ENCODE measurements at places on chromosomes 2 and 18.
A peak's percentile ranks its signal among the peaks of the same experiment; 100 is the strongest.

GRCh38 chr2:20071397-20072383 lies 20.3 kb upstream of the LAPTM4A start:
- no peak for DNase-seq

- DNase-seq: peak; percentile 36
Observed at GRCh38 chr2:73111073-73112025, 1.4 kb downstream of the RAB11FIP5 start.

DNA sequence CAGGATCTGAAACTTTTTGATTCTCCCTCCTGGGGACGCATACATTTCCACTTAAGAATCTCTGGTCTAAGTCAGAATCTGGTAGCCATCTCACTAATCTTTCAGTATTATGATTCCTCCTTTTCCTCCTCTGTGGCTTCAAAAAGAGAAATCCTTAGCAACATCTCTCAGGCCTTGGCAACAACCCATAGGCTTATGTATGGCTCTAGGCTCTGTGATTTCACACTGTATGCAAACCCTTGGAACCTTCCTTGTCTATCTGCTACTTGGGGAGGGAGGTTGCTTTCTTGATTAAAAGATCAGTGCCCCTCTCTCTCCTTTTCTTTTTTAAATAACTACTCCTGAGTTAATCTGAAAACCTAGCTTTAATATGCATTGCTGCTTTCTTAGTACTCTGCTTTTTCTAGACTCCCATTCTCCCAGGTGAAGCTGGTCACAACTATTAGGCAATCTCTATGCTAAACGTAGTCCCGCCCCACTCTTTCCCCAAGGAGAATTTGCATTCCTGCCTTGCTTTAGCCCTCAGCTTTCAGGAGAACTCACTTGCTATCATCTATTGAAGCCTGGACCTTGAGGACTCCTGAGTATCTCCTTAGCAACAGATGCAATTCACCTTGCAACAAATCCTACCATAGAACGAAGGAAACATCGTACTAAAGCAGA lies 72.2 kb upstream of the L3MBTL4 start:
- no peak for DNase-seq

GRCh38 chr2:64760128-64760527 lies 106.4 kb upstream of the SERTAD2 start:
- no peak for DNase-seq

DNA sequence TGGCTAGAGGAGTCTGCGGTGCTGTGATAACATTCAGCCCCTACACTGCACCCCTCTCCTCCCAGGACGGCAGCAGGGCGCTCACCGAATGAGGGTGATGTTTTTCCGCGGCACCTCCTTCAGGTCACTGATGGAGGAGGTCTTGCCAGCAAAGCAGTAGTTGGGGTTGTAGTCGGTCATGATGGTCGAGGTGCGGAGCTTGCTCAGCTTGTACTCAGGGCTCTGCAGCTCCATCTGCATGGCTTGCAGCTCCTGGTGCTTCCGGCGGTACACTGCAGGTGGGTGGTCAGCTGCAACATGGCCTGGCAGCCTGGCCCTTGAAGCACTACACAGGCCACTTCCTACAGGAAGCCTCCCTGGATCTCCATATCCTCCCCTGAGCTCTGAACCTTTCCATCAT lies 108.0 kb downstream of the CLIP4 start:
- no peak for DNase-seq

DNA sequence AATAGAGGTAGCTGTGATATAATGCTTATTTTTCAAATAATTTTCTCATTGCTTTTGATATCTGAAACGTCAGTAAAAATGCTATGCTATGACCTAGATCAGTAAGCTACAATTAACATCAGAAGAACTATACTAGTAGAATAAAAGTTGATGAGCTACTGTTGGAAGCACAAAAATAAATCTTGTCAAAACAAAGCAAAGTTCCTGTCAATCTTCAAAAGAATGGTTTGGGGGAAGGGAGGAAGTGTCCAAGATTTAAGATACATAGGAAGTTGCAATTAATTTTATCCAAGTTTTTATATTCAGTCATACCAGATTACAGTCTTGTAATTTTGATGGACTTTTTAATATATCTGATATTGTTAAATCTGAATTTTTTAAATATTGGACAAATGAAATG lies 19.2 kb downstream of the IRS1 start:
- DNase-seq: no peak

GRCh38 chr18:36580874-36581750 lies 247.7 kb downstream of the TPGS2 start:
- no peak for DNase-seq

DNA sequence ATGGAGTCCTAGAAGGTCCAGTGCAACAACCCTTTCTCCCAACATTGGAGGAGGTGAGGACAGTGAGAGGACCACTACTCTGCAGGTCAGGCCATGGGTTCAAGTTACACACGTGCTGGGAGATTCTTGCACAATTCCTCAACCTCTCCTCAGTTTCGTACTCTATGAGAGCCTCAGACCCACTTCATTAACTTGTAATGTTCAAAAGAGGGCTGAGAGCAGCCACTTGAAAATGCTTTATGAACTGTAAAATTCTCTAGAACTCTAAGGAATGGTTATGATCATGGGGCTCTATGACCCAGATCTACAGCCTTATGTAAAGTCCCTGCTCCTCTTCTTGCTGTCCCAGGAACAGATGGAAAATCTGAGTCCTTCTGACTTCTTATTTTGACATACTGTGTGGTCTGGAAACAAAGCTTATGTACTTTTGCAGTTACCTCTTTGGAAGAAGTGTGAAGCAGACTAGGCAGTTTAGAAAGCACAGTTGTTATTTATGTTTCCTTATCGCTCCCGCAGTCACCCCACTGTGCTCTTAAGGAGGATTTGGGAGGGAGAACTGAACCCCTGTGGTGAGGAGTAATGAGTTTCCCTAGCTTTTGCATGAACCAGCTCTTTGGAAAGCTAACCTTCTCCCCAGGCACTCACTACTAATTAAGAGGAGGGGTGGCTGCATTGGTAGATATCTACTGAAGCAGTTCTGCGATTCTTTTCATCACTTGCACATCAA lies 296.6 kb downstream of the LRRTM1 start:
- no peak for DNase-seq

DNA sequence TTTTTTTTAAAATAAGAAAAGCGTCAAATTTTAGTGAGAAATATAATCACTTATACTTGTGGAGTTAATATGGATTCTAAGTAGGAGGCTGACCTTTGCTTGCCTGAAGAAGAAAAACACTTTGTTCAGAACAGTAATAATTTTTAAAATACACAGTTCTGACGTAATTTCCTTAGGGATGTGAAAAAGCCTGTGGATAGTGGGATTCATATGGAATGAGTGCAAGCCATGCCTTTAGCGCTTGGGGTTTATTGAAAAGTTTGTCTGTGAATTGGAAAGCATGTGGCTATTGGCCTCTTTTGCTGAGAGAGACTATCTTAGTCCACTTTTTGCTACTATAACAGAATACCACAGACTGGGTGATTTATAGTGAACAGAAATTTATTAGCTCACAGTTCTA lies 151.3 kb downstream of the CCDC85A start:
- no peak for DNase-seq

DNA sequence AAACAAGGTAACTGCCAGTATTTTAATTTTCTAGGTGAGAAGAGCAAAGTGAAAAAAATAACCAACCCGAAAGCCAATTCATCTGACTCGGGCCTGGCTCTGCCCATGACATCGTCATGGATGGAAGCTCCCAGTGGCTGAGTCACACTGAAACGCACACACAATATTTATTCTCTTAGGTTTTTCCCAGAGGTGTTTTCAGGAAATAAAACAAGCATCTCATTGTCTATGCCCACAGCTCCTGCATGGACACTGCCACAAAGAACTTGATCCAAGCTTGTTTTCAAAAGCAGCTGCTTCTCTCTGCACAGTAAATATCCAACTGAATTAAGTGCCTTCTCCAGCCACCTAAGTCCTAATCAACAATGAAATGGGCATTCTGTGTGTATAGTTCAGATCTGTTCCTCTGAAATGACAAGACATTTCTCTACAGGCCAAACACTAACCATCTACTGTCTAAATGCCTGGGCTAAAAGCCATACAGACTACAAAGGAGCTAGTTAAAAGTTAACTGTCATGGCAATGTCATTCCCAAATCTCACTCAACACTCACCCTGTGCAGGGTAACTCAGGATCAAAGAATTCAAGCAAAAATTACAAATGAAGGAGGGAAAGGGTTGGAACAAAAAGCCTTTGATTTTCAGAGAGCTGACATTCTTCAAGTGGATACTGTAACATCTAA lies 62.9 kb downstream of the RPL31 start:
- DNase-seq: no peak

DNA sequence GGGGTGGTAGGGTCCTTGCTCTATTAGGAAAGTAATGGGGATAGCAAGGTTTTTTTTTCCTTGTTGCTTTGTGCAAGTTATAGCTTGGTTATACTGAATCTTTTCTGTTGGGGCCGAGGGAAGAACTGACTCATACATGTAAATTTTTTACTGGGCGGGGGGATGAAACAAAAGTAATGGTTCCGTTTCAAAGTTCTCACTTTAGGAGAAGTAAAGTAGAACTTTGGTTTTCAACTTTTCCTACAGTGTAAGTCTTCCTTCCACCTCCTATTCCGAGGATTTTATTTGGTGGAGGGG lies 1.1 kb downstream of the AFTPH start:
- DNase-seq: no peak

GRCh38 chr2:152231446-152231845 lies 55.9 kb upstream of the STAM2 start:
- no peak for DNase-seq

DNA sequence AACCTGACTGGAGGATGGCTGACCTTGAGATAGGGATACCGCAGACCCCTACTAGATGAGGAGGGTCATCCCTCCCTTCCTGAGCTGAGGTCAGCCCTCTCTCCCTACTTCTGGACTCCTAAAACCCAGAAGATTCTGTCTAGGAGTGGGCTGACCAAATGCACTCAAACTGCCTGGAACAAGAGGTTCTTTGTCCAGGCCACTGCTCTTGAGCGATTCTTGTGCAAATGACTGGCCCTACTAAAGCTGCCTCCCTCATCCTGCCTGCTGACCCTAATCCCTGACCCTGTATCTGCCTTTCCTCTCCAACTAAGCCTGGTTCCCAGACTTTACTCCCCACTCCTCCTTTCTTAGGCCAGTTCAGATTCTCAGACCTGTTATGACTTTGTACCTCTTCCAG lies 56.2 kb downstream of the EFR3B start:
- no peak for DNase-seq

DNA sequence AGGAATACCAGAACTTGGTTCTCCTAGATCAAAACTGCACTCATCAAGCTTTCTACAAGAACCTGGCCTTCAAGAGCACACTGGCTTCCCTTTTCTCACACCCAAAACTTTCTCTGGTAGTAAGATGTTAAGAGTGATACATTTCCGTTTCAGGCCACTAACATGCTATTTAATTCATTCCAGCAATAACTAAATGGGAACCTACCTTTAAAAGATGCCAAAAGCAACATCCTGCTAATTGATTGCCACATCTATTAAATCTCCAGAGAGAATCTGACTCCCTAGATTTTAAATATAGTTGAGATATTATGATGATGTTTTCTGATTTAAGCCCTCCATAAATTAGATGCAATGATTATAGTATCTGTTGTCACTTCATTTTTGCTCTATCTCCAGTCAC lies 71.6 kb downstream of the KCTD18 start:
- no peak for DNase-seq

DNA sequence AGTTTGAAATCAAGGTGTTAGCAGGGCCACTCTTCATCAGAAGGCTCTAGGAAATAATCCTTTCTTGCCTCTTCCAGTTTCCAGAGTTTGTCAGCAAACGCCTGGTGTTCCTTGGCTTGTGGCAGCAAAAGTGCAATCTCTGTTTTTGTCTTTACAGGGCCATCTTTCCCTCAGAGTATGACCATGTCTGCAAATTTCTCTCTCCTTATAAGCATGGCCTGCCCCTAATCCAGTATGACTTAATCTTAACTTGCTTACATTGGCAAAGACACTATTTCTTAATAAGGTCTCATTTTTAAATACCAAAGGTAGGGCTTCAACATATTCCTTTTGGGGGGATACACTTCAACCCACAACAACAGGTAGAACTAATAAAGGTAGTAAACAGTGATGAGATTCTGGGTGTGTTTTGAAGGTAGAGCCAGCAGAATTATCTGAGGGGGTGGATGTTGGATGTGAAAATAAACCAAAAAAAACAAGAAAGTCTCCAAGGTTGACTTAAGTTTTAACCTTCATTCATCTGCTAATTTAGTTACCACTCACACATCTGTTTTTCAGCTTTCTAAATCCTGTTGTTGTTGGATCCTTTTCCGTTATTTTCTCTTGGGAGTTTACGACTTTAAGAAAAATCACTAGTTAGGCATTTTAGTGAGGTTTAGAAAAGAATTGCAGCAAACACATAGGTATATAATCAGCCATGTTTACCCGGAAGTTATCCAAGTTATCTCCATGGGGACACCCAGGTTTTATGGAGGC lies 234.4 kb upstream of the FIGN start:
- DNase-seq: no peak

DNA sequence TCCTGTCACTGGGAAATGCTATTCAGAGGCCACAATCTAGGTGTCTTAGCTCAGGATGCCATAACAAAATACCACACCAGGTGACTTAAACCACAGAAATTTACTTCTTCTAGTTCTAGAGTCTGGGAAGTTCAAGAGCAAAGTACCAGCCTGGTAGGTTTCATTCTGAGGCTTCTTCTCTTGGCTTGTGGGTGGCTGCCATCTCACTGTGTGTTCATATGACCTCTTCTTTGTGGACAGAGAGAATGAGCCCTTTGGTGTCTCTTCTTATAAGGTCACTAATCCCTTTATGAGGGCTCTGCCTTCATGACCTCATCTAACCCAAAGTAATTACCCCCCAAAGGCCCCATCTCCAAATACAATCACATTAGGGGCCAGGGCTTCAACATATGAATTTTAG lies 57.3 kb downstream of the RHOB start:
- DNase-seq: no peak

DNA sequence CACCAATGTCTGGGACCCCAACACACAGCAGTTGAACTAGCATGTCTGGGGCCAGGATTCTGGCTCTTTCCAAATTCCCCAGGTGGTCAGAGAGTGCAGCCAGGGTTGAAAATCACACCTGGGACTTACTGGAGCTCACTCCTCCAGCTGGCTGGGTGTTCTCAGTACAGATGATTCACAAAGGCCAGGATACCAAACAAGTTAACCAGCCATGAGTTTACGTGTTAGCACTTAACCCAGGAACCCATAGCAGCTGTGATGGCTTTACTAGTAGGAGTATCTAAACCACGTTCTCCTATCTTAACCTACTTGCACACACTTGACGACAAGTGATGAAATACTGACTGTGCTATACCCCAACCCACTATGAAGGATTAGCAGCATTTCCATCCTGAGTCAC lies 222.8 kb downstream of the FBXO15 start:
- DNase-seq: no peak

DNA sequence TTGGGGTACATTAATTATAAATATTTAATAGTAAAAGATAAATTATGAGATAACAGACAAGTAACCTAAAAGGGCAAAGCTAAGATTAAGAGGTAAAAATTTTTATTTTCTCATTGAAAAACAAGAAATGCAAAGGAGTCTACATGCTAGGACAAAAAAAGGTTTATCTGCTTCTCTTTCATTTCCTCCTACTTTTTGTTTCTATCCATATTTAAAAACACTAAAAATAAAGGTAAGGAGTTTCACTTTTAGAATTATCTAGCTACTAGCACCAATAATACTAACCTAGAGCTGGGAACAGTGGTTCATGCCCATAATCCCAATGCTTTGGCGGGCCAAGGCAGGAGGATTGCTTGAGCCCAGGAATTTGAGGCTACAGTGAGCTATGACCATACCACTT lies 1551.7 kb upstream of the SLC39A10 start:
- DNase-seq: no peak

- DNase-seq: no peak
Observed at GRCh38 chr2:47592381-47592780, 189.4 kb downstream of the MSH2 start.
